ENCODE measurements at places on chromosomes 1 and 21.

- DNase-seq = no peak
Measured at GRCh38 chr1:214467078-214467585, 84.3 kb downstream of the PTPN14 start.

- no peak for DNase-seq
Measured at GRCh38 chr1:185388346-185388745, 71.3 kb upstream of the IVNS1ABP start.

- no peak for DNase-seq
Measured at GRCh38 chr1:30677471-30677870, 45.9 kb downstream of the MATN1 start.

GRCh38 chr1:17404034-17404684 is 32.2 kb downstream of the PADI6 start:
- no peak for DNase-seq

DNA sequence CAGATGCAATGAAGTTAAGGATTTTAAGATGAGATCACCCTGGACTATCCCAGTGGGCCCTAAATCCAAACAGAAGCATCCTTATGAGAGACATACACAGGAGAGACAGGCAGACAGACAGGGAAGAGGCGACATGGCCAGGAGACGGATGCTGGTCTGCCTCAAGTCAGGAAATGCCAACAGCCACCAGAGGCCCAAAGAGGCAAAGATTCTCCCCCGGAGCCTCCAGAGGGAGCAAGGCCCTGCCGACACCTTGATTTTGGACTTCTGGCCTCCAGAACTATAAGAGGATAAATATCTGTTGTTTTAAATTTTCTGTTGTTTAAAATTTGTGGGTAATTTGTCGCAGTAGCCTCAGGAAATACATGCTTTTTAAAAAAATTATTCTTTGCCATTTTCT is 116.4 kb downstream of the GLIS1 start:
- DNase-seq = no peak

DNA sequence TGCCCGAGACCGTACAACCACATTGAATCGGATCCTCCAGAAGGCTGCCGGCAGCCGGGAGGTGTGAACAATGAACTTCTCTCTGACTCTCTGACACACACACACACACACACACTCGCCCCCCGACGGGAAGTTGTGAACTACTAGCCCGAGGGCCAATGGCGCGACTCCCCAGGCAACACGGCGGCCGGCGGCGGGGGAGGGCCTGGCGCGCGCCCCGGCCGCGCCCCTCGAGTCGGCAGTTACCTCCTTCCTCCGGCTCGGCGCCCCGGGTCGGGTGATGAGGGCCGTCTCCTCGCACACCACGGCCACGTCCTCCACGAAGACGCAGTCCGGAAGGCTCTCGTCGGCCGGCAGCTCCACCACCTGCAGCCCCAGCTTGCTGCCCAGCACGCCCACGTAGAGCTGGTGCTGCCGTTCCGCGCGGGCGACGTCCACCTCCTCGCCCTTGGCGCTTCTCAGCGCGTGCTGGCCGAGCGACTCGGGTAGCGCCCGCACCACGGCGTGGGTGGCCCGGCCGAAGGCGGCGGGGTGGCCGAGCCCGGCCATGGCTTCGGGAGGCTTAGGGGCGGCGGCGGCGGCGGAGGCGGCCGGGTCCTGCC is 361 bp downstream of the DDAH1 start:
- DNase-seq = no peak

- DNase-seq = no peak
Measured at GRCh38 chr1:242811092-242811840, 286.8 kb upstream of the PLD5 start.
